Activated T-cell treated with anti-CD3 and anti-CD28 coated beads for 48 hours (primary cell): ENCODE measurements at places on chromosomes 12 and 14.
A peak's percentile ranks its signal among the peaks of the same experiment; 100 is the strongest.

DNA sequence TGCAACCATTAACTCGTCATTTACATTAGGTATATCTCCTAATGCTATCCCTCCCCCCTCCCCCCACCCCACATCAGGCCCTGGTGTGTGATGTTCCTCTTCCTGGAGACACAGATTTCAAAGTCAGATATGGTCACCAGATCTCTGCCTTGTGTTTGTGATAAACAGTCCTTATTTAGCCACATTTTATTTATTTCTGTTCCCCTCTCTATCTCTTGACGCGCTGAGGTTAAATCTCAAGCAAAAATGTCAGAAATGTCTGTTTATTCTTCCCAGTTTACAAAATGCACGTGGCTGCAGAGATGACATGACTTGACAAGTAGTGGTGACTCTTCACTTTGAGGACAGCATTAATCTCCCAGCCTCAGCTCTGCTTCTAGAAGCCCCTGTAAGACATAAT is 11.5 kb upstream of the RASSF3 start:
- no peak for DNase-seq

- peak; percentile 54 for DNase-seq
These were observed 75.0 kb upstream of the HIF1A start for GRCh38 chr14:61620130-61620946.

DNA sequence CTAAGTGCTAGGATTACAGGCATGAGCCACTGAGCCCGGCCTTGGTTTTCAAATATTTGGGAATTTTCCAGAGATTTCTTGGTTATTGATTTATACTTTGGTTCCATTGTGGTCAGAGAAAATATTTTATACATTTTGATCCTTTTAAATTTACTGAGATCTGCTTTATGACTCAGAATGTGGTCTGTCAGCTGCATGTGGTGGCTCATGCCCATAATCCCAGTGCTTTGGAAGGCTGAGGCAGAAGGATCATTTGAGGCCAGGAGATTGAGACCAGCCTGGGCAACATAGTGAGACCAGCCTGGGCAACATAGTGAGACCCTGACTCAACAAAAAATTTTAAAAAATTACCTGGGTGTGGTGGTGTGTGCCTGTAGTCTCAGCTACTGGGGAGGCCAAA is 49.8 kb downstream of the ADCK1 start:
- DNase-seq: no peak

GRCh38 chr14:52325630-52326029 is 11.5 kb downstream of the PTGER2 start:
- no peak for DNase-seq

DNA sequence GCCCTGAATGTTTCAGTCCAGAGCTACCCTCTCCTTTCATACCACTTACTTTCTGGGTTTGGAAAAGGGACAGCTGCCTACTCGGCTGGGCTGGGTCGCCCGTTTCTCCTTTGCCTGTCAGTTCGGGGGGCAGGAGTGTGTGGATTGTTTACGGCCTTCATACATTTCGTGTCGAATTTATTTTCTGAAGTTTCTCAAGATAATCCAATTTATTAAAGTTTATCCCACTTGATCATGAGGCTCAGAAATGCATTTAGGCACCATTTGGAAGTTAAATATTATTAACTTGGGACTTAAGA is 608 bp downstream of the ZNF410 start:
- DNase-seq: peak; percentile 15

GRCh38 chr14:96729889-96730288 is 67.3 kb upstream of the VRK1 start:
- DNase-seq: no peak

GRCh38 chr12:51534216-51535074 is 56.6 kb upstream of the SCN8A start:
- no peak for DNase-seq
